Fibroblast of pulmonary artery (primary cell): ENCODE measurements at places on chromosomes 6 and 20.

- DNase-seq: peak; percentile 11
Observed at GRCh38 chr6:168826726-168827585, 386.0 kb downstream of the SMOC2 start.

DNA sequence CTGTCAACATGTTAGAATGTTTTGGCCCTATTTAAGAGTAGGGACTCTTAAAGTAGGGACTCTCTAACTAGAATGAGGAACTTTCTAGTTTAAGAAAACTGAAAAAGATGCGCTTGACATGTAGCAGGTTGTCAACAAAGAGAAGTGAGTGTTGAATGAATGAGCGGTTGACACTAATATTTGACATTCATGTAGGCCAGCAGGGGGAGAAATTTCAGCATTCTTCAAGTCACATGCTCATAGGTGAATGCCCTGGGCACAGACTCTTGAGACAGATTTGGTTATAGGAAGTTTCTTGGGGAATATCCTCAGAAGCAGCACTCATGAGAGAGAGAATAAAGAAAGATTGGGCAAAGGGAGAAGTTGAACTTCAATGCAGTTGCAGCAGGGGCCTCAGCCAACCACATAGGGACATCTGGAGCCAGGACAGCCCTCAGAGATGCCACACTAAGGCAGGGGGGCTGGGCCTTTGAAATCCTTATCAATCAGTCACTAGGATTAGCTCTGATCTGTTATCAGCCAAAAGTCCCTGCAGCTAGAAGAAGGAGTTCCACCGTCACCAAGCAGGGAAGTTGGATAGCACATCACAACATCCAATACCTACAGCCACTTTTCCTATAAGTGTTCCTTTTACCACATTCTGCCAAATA, 145.1 kb upstream of the FKBP1C start:
- no peak for DNase-seq

- DNase-seq: no peak
Observed at GRCh38 chr6:119347466-119348095, 2.0 kb downstream of the MAN1A1 start.

- DNase-seq: no peak
Observed at GRCh38 chr6:14856177-14856576, 389.7 kb upstream of the JARID2 start.

GRCh38 chr6:105994118-105994590, 92.0 kb upstream of the PRDM1 start:
- peak; percentile 21 for DNase-seq

DNA sequence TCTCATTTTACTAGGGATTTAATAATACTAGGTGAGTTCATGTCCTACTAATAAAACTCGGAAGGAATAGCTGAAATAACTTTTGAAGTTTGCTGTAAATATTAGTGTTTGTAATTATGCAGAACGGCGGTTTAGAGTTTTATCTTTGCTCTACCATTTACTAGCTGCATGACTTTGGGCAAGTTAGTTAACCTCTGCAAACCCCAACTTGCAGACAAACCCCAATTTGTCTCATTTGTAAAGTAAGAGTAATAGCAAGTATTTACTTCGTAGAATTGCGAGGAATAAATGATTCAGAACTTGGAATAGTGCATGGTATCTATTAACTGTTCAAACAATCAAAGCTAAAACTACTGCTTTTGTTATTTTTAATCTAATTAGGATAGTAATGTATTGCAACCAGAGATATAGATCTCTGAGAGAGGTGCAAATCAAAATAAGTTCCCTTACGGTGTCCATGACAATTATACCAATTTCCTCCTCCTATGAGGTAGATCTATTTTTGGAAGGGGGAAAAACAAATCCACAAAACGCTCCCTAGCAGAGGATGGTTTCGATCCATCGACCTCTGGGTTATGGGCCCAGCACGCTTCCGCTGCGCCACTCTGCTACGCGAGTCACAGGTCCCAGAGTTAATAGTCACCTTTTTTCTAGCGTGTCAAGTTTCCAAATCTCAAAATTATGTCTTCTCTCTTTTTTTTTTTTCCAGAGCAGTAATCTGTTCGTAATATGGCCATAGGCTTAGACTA, 35.1 kb upstream of the BTN3A2 start:
- DNase-seq: peak; percentile 58

DNA sequence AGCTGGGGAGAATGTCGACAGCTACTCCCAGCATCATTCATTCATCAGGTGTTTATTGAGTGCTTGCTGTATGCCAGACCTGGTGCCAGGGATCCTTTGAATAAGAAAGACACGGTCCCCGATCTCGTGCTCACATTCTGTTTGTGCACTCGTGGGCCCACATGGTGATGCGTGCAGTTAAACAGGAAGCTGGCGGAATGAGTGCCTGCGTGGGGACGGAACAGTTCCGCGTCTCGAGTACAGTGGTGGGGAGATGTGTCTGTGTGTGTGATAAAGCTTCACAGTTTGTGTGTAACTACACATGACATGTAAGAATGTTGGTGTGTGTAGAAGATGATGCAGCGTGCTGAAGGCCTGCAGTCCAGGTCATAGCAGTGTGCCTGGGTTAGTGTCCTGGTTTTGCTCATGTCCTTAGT, 6.5 kb downstream of the RBM38 start:
- DNase-seq: no peak

DNA sequence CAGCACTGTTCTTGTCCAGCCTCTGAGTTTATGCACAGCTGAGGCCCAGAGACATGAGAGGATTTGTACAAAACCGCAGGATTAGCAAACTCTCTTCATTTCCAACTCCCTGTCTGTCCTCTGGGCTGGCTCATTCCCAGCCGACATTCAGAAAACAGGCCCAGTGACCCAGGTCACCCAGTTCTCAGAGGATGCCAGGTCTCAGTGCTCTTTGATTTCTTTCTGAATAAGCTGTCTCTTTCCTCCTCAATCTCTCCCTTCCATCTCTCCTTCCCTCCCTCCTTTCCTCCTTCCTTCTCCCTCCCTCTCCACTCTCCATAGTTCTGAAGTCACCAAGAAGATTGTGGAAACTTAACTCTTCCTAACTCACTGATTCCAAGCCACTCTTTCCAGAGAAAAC, 372.7 kb upstream of the SULF2 start:
- DNase-seq: peak; percentile 26

DNA sequence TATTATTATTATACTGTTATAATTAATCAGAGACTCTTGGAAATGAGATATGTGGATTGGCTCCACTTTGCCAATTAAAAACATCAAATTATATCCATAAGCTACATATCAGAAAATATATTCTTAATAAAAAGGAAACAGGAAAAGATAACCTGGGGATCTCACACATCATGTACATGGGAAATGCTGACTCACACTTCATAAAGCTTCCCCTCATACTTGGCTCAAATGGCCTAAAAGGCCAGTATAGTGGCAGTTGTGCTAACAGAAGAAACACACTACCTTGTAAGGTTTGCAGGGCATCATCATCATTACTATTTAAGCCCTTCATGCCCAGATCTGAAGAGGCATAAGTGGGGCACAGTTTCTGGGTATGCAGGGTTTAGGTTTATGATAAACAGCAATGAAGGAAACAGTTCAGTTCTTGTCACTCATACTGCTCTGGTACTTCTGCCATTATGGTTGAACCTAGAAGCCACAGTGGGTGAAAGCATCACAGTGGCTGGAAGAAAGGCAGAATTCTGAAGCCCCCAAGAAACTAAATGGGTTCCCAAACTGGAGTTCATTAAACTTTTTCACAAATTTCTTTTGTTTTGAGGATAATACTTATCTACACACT, 60.6 kb downstream of the BTBD9 start:
- peak; percentile 40 for DNase-seq

- no peak for DNase-seq
Observed at GRCh38 chr6:2562721-2563451, 187.8 kb downstream of the MYLK4 start.

GRCh38 chr6:31861150-31861549, 1.5 kb downstream of the NEU1 start:
- no peak for DNase-seq

DNA sequence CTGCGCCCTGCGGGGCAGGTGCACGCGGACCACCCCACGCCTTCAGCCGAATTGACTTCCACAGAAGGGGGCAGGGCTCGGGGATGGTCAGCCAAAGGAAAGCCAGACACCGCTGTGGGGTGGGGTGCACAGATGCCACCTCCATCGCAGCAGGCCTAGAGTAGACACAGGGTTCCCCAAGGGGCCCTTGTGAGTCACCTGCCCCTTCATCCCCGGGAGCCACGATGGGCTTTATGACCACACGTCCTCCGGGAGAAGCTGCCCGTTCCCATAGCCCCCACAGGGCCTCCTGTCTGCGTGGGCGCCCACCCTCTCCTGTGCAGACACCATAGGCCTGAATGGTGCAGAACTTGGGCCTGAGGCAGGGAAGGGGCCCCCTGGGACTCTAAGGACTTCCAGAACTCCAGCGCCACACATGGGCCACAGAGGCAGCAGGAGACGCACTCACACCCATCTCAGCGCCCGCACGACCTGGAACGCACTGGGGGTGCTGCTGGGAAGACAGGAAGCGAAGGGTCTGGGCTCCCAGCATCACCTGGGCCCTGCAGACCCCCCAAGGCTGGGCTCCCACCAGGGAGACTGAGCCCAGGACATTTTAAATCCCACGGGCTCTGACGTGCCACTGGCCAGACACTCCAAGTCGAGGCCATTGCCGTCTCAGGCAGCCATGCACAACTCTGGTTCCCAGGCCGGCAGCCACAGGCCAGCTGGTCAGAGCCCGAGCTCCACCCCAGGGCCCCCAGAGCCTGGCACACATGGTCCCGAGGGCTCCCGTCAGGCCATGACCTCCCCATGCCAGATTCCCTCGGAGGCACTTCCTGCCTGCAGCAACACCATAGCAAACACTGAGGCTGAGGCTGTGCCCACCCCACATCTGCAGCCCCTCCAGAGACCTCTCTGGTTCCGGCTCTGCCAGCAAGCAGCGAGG, 134.2 kb downstream of the DLL1 start:
- no peak for DNase-seq

- DNase-seq: no peak
Observed at GRCh38 chr20:10178727-10179313, 39.8 kb upstream of the SNAP25 start.

GRCh38 chr6:28553986-28554881, 28.6 kb downstream of the GPX5 start:
- DNase-seq: peak; percentile 6

- peak; percentile 54 for DNase-seq
Observed at GRCh38 chr6:121506761-121507754, 71.6 kb downstream of the GJA1 start.

- DNase-seq: no peak
Observed at GRCh38 chr20:4677846-4678245, 43.9 kb upstream of the PRND start.

DNA sequence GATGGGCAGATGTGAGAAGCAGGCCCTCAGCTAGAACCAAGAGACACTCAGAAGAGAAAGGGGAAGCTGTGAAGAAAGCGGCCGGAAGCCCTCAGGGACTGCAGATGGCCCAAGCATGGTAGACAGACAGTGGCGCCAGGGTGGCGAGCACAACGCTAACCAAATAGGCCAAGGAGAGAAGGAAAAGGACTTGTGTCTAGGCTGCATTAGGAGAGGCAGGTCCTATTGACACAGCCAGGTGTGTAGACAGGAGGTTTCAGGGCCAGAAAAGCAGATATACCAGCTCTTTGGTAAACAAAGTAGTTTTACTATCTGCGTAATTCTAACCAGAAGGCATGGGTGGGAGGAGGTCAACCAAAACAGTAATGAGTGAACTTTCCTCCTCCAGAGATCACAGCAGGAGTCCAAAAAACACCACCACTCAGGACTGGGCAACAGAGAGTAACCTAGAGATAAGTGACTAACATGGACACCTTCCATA, 15.8 kb upstream of the MAP7 start:
- DNase-seq: no peak

GRCh38 chr20:47274401-47275108, 81.9 kb downstream of the ZMYND8 start:
- DNase-seq: peak; percentile 95

- DNase-seq: peak; percentile 45
Observed at GRCh38 chr6:101747716-101748115, 354.2 kb downstream of the GRIK2 start.

GRCh38 chr6:84977363-84977705, 212.9 kb upstream of the TBX18 start:
- DNase-seq: no peak

GRCh38 chr6:26516481-26517427, 16.7 kb downstream of the BTN1A1 start:
- DNase-seq: no peak

DNA sequence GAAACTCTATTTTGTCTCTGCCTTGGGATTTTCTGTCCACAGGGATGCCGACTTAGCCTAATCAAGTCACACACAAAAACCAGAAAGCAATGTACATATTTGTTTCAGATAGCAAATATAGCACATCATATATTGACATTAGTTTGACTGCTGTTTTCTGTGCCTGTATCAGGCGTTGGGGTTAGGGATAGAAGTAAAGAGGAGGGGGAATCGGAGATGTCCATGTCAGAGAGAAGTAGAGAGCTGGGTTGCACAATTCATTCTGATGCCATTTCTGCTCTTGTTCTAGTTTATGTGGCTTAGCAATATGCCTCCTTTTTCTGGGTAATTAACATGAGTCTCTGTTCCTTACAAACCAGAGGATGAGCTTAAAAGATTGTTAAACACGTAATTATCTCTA, 14.7 kb upstream of the IPCEF1 start:
- no peak for DNase-seq

DNA sequence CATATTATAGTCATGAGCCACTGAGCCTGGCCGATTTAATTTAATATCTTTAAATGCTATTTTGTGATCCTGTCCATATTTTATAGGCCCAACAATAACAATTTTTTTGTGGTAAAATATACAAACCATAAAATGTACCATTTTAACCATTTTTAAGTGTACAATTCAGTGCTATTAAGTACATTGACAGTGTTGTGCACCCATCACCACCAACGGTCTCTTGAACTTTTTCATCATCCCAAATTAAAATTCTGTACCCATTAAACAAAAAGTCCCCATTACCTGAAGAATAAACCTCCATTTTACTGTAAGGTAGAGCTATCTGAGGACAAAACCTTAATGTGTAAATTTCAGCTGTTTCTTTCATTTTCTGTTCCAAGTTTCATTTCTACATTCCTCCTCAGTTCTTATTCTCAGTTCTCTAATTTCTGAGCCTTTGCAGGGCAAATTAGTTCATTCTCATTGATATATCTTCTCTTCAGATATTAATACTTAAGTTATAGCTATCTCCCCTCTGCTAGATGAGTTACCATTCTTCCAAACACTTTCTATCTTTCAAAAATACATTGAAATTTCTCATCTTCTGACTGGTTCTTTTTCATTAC, 10.3 kb downstream of the MTO1 start:
- no peak for DNase-seq

- DNase-seq: no peak
Observed at GRCh38 chr6:21928827-21929226, 335.3 kb downstream of the SOX4 start.

GRCh38 chr6:83514866-83515466, 2.6 kb downstream of the PRSS35 start:
- peak; percentile 84 for DNase-seq
